Retinal pigment epithelial cell (primary cell): ENCODE measurements at places on chromosomes 2 and 18.

DNA sequence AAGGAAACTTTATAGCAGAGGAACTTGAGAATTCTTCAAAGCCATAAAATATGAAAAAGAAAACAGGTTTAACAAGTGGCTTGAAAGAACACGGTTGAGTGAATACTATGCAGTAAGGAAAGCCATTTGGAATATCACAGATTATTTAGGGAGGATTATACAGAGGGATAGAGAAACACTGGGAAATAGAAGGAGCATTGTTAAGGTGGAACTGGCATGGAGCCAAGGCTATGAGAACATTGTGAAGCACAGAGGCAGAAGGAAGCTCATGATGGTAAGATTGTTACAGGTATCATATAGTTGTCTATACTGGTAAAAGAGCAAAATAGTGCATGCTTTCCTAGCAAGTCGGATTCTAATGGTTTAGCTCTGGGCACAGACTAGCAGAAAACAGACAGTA lies 87.1 kb downstream of the SS18 start:
- DNase-seq, result peak; percentile 7

DNA sequence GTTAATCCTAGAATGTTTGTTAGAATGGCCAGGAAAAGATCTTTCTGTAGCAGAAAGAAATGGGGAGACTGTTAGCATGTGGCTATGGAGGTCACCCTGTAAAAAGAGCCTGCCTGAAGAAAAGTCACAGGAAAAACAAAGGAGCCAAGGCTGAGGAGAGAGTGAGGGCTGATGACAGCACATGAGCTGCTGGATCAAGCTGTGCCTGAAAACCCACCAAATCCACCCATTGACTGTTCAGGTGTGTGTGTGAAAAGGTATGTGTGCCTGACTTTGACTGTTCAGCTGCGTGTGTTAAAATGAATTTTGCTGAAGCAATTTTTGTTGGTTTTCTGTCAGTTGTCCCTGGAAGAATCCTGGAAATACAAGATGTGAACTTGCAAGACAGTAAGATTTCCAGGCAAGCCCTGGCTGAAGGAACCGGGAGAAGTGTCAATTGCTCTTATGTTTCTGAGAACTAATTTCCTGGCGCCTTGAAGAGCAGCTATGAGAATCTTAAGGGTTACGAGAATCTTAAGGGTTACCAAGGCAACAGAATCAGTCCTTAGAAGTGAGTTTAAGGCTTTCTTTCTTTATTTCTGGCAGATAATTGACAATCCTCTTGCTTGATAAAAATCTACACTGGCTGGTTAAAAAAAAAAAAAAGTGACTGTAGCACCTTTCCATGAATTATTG lies 73.0 kb upstream of the LGALSL start:
- DNase-seq, result no peak

DNA sequence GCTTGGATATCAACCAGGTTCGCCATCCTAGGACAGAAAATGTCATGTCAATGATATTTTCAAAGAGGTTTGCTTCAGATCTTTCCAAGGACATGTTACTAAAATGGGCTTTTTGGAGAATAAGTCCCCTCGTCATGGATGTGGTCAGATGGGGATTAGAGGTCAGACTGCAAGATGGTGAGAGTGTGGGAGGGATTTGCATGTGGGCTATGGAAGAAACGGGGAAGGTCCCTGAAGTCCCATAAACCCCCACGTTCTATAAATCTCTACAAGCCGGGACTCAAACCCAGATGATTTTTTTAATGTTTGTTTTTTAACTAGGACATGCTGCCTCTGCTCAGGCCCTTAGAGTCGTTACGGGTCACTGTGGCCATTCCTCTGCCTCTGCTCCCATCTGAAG lies 37.7 kb upstream of the IGFBP5 start:
- no peak for DNase-seq

- DNase-seq, result no peak
Measured at GRCh38 chr2:128395196-128395595, 76.5 kb upstream of the HS6ST1 start.

DNA sequence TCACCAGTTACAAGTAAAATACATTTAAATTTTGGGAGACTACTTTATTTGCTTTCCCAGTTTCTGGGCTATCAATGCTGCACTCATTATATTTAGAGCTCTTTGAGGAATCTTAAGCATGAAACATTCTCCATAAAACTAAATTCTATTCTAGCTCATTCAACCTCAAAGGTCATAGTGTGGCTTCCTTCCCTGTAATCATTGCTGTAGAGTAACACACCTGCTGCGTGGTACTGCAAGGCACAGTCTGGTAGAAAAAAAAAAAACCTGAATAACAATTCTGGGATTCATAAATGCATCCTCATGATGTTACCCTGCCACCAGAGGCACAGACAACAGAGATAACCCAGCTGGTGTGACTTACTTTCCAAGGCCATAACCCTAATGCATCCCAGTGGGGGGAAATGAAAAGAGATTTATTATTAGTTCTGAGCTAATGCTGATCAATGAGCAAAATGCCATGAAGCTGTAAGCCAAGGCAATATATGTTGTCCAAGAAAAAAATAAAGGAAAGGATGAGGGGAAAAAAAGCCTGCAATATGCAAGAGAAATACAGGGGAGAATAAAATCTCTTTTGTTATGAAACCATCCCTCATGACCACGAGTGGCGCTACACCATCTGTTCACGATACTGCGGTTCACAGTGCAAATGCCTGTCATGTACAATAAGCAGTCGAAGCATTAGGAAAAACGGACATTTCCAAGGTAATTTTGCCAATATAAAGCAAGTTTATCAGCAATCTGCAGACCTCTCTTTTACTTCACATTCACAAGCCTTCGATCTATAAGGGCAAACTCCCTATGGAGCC lies 1481.6 kb upstream of the PIK3C3 start:
- DNase-seq, result peak; percentile 55

- DNase-seq, result no peak
Measured at GRCh38 chr2:42216694-42217093, 47.5 kb downstream of the EML4 start.

DNA sequence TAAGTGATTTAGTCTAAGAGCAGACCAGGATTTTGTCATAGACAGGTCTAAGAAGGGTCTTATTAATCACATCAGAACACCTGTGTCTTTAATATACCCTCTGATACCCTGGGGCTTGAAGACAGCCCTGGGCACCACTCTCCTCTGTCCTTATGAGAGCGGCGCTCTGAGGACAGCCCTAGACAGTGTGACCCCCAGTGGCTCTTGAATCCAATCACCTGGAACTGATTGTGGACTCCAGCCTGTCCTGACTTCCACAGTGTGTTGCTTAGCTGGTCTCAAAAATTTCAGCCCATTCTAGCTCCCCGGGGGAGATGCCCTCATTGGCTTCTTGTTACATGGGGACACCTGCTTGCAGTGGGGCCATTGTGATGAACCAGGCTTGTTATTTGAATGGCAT lies 195.8 kb upstream of the SMAD2 start:
- DNase-seq, result no peak

- DNase-seq, result no peak
Measured at GRCh38 chr18:77512152-77512551, 262.5 kb downstream of the GALR1 start.

DNA sequence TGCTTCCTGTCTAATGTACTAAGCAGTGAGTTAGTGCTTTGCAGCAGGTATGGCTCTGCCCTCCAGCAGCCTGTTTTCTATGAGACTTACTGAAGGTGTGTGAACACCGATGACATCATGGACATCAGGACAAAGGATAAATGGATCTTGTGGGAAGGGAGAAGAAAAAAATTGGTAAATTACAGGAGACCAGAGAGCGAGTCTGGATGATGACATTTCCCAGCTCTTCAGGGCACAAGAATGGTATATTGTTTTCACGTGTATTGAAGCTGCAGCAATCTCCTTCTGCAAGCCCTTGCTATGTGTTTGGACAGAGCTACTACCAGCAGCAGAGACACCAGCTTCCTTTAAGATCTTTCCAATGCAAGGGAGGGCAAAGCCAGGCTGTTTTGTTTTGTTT lies 47.2 kb downstream of the DCC start:
- no peak for DNase-seq

DNA sequence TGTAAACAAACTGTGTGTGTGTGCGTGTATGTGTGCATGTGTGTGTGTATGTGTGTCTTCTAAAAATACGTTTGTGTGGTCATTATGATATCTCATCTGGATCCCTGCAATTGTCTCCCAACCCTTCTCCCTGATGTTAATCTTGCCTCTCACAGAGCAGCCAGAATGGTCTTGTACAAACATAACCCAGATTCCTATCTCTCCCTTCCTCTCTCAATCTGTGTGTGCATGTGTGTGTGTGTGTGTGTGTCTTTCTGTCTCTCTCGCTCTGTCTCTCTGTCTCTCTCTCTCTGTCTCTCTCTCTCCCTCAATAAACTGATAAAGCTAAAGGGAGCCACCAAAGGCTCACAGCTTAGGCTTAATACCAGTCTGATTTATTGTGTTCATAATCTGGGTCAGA lies 210.8 kb downstream of the PAX3 start:
- DNase-seq, result no peak

DNA sequence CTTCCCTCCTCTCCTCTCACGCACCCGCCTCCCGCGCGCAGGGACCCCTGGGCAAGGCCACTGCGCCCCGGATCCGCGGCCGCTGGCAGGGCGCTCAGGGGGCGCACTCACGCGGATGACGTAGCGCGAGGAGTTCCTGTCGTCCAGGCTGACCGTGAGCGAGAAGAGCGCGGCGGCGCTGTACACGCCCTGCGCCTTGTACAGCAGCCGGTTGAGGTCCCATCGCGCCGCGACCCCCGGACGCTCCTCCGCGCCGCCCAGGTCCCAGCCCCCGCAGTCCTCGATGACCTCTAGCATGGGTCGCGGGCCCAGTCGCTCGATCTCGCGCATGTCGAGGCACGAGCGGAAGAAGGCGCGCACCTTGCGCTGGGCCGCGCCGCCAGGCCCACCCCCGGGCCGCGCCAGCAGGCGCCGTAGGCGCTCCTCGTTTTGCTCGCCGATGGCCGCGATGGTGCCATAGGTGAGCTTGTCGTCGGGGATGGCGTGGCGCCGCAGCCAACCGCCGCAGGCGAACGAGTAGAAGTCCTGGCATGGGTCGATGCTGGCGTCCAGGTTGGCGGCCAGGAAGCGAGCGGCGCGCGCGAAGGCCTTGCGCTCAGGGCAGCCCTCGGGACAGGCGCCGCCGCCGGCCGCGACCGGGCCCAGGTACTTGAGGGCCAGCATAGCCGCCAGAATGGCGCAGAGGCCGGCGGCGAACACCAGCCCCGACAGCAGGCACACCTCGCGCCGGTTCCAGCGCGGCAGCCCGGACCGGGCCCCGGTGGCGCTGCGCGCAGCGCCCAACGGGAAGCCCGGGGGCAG lies 1.7 kb downstream of the ECEL1 start:
- DNase-seq, result no peak

DNA sequence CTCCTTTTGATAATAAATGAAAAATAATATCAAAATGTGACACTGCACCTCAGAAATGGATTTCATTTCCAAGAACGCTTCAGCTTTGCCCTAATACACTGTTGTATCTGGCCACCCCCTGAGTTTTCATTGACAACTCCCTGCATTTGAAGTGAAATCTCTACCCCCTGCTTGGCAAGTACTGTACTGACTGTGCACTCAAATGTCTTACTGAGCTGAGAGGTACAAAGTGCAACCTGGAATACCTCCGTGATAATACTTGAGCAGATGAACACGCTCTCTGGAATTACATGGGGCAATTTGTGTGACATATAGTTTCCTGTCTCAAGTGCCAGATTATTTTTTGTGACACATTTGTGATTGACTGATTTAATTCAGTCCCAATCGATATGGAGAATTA lies 231.1 kb downstream of the LRP1B start:
- DNase-seq, result no peak
